ENCODE measurements at places on chromosomes 7 and 10.

GRCh38 chr7:47149971-47150370 lies 431.9 kb downstream of the TNS3 start:
- no peak for DNase-seq

DNA sequence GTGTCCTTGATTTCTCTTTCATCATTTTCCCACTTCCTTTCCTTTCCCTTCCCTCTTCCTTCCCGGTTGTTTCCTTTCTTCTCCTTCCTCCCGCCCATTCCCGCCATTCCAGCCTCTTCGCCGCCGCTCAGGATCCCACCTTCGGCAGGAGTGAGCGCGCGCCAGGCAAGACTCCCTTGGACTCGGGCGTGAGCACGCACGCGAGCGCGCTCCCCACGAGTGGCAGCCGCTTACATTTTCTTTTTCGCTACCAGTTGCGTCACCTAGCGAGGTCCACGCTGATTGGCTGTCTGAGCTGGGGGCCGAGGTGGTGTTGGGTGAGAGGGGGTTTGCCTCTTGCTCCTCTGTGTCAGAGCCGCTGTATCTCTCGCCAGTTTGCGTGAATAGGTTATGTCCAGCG lies 11.8 kb downstream of the ZAN start:
- DNase-seq = peak; percentile 46

DNA sequence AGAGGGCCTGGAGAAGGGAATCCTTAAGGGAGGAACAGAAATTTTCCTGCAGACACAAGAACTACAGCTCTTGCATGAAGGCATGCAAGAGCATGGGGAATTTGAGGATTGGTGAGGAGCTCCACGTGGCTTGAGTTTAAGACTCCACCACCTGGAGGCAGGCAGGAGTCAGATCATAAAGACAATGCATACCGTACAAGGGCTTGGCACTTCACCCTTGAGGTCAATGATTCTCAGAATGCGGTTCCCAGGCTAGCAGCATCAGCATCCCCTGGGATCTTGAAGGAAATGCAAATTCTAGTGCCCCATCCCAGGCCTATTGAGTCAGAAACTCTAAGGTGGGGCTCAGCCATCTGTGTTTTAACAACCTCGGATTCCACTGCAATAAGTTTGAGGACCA lies 143.8 kb downstream of the C7orf25 start:
- no peak for DNase-seq

GRCh38 chr10:34736976-34737771 lies 77.9 kb downstream of the PARD3 start:
- no peak for DNase-seq

DNA sequence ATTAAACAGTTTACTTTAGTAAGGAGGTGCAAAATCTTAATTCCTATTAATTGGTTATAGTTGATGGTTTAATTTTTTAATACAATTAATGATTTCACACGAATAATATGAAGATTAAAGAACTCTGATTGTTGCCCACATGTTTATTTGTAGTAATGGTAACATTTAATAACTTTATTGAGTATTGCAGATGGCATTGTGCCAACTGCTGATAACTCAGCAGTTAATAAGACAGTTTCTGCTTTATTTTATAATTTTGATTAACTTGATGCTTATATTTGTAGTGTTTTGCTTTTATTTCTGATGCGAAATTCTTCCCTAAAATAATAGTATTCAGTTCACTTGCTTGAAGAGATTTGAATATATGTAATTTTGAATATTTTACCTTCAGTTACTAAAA lies 2.8 kb downstream of the DNAJB9 start:
- no peak for DNase-seq

DNA sequence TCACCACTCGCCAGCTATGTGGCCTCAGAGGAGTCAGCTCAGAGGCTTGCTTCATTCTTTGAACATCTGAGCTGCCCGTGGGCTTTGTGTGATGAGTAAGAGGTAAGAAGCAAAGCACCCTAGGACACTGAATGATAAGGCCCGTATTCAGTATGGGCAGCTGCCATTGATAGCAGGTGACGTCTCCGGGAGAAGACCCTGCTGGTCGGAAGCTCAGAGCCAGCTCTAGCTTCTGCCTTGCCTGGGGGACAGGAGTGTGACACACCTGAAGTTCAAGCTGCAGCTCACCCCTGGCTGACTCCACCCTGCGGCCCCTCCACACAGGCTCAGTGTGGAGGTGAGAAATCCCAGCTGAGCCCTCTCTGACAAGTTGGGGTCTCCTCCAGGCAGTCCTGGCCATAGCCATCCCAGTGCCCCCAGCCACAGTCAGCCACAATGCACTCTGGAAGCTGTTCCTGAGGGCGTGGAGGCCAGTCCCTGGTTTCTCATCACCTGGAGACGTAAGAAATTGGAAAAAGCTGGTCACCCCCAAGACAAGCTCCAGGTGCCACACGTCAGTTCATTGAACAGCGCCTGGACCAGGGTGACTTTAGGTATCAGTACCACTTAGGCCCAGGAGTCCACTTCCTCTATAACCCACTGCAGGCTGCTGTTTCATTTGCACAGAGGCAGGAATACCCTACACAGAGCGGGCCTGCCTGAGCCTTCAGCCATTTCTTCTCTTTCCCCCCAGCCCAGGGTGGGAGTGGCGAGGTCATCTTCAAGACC lies 164.9 kb upstream of the RHEB start:
- no peak for DNase-seq

All from stimulated activated naive B cell treated with anti-CD40 and anti-IgM and Interleukin-4, amounts not matched to agents 10 μg/mL and 1 μg/mL and 100 μg/mL, for 72 hours (primary cell).